ENCODE measurements at places on chromosomes 7 and 10. TPM values are rescaled to one million over a fixed set of nuclear protein-coding genes. Genes with fewer than 3 reads are reported as not detected.

H2BK1 gene
- total RNA-seq, result not detected

- peak; percentile 31 for DNase-seq
- H3K27ac ChIP-seq, result no peak overlapping the region
- H3K27me3 ChIP-seq, result peaks cover 2% of the 10 kb centered on the region
- H3K4me1 ChIP-seq, result 0 out of 2 replicates have a peak, but pooled peaks cover 3% of the 10 kb centered on the region
- no peak overlapping the region for H3K4me3 ChIP-seq
- H3K36me3 ChIP-seq, result no peaks in the 10 kb centered on the region
Observed at GRCh38 chr10:46287846-46288477, 1.2 kb downstream of the ANTXRL start.

DNA sequence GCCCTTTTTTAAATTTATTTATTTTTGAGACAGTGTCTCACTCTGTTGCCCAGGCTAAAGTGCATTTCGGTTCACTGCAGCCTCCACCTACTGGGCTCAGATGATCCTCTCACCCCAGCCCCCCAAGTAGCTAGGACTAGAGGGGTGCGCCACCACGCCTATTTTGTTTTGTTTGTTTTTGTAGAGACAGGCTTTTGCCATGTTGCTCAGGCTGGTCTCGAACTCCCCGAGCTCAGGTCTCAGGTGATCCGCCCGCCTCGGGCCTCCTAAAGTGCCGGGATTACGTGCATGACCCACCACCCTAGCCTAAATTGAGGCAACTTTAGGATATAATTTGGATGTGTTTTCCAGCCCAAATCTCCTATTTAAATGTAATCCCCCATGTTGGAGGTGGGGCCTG lies 805 bp downstream of the ZNF736 start:
- no peak for DNase-seq
- no peaks in the 10 kb centered on the region for H3K27me3 ChIP-seq
- H3K36me3 ChIP-seq, result no peaks in the 10 kb centered on the region
- H3K4me1 ChIP-seq, result no peaks in the 10 kb centered on the region

- no peaks in the 10 kb centered on the region for H3K27me3 ChIP-seq
- 0 out of 2 replicates have a peak, but pooled peaks cover 1% of the 10 kb centered on the region for H3K36me3 ChIP-seq
- no peak for DNase-seq
- peaks cover 32% of the 10 kb centered on the region for H3K4me1 ChIP-seq
- no peak overlapping the region for H3K27ac ChIP-seq
Observed at GRCh38 chr7:17506596-17506995, 208.1 kb downstream of the AHR start.
